Fibroblast of the conjunctiva (primary cell): ENCODE measurements at places on chromosomes 5 and 9.

DNA sequence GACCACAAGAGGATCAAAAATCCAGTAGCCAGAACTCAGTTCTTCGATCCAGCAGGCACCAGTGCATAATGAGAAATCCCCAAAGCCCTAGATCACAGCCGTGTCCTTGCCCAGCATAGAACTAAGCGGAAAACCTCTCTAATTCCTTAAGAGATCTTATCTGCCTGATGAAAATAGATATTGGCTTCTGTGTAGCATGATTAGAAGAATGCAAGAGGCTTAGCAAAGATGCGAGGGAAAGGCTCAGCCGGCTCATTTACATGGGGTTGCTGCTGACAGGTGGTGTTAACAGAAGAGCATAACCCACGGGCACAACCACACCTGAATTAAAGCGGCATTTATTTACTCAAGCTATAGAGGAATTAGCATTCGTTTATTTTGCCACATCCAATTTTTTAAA, 400.0 kb upstream of the ADAMTS16 start:
- DNase-seq: no peak

GRCh38 chr5:159171274-159171673, 38.1 kb downstream of the RNF145 start:
- no peak for DNase-seq

- DNase-seq: no peak
These were observed 19.5 kb downstream of the SMC5 start for GRCh38 chr9:70278305-70278704.

- DNase-seq: no peak
These were observed 104.8 kb downstream of the PBX3 start for GRCh38 chr9:125851979-125852378.

DNA sequence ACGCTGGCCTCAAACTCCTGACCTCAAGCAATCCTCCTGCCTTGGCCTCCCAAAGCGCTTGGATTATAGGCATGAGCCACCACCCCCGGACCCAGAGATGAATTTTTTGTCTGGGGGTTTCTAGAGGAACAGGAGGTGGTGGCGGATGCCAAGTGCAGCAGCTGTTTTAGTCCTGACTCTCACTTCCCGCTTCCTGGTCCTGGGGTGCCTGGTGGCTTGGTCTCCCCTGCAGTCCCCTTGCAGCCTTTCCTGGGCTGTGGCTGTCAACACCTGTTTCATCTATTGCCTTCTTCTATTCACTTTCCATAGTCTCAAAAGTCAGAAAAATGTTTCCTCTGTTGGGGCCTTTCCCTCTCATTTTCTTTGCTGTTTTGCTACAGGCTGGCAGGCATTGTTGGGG, 6.5 kb upstream of the NHP2 start:
- DNase-seq: no peak

- DNase-seq: no peak
These were observed 147.6 kb downstream of the AUH start for GRCh38 chr9:91214086-91214485.

DNA sequence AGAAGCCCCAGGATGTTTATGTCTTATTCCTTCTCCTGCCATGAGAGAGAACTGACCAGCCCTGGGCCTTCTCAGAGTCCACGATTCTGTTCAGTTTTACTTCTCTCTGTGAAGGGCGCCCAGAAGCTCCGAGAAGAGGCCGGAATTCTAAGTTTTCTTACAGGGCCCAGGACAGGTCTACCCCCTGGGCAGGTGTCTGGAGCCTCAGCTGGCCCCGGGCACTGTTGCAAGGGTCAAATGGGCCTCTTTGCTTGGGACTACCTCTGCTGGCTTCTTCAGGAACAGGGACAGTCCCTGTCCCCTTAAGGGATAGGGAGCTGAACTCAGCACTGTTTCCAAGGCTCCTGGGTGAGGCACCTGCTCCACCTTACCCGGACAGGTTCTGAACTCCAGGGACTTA, 55.0 kb downstream of the RASGEF1C start:
- no peak for DNase-seq

DNA sequence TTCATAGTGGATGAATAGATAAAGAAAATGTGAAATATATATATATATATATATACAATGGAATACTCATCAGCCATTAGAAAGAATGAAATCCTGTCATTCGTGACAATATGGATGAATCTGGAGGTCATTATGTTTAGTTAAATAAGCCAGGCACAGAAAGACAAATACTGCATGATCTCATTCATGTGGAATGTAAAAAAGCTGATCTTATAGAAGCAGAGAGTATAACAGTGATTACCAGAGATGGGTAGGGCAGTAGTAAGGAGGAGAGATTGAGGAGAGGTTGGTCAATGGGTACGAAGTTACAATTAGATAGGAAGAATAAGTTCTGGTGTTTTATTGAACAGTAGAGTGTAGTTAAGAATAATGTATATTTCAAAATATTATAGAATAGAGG, 19.7 kb upstream of the PCDHAC2 start:
- DNase-seq: no peak

GRCh38 chr5:5481206-5481605, 58.7 kb downstream of the ICE1 start:
- DNase-seq: no peak

DNA sequence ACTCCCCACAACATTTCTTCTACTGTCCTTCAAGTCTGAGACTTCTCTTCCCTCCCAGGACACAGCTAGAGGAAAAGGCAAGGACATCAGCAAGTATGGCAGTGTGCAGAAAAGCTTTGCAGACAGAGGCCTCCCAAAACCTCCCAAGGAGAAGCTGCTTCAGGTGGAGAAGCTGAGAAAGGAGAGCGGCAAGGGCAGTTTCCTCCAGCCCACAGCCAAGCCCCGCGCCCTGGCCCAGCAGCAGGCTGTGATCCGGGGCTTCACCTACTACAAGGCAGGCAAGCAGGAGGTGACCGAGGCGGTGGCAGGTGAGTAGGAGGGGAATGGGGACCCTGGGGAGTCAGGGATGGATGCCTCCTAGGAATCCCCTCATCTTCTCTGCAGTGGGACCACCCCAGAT, 24.4 kb downstream of the OLFML2A start:
- DNase-seq: no peak

DNA sequence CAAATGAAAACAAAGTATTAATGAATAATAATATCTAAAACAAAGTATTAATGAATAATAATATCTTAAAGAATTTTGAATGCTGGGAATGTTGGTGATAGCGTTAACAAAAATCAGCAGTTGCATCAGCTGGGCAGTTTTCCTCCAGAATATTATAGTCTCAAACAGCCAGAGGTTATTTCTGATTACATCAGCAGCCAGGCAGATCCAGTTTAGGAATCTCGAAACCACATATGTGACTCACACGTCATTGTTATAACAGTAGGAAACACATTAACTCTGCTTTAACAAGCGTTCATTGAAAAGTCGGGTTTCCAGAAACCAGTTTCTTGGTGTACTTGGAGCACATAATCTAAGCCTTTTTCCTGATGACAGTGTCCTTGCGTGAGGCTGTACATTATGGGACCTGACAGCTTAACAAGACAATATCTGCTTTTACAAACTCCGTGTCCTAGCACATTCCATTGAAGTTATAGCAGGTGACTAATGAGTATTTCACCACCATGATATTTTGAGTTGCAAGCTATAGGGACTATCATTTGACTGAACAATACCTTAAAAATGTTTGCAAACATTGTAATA, 559.5 kb upstream of the KLF4 start:
- peak; percentile 92 for DNase-seq

DNA sequence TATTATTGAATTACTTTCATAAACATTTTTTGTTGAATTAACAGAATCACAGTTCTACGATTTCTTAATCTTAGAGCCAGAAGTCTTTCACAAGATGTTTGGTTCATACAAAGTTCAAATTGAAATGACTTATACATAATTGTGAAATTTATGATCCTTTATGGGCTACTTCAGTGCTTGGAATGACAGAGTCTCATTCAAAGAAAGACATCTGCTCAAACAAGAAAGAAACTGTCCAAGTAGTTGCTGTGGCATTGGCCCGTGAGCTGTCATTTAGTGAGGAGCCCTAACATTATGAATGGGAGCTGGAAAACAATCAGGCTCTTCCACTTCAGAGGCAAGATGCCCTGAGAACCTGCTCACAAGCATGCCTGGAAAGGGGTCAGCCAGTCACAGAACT, 63.4 kb downstream of the AUH start:
- DNase-seq: no peak

DNA sequence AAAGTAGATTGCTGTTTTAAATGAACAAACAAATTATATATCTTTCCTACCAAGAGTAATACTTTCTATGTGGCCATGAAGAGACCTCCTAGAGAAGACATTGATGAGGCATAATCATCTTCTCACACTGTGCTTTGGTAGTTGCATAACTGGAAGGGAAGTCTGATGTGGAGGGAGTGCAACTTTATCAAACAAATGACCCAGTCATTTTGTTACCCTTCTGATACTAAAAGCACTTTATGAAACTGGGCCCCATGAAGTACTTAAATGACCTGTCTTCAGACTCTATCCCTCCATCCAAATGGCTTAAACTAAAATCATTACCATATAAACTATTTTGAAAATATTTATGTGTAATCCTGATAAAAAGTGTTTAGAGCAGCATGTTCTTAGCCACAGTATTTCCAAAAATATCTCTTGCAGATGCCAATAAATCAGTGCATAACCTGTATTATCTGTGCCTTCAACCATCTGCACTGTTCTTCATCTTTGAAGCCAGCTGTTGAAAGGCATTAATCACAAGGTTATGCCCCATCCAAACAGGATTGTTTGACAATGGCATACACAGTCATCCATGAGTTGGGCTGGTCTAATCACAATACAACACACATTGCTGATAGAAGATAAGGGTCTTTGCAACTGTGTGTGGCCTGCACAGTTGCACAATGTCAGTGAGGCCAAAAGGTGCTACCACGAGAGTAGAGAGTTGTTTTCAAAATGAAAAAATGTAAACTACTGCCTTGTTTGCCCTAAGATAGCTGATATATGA, 31.9 kb upstream of the MIER3 start:
- no peak for DNase-seq

GRCh38 chr9:14306672-14307660, 7.0 kb downstream of the NFIB start:
- no peak for DNase-seq

GRCh38 chr9:129182625-129183494, 4.8 kb upstream of the IER5L start:
- no peak for DNase-seq
